Spleen (tissue), 13 donors: ENCODE measurements at places on chromosomes 4 and X. TPM values are rescaled to one million over a fixed set of nuclear protein-coding genes. Genes with fewer than 3 reads are reported as not detected.

DNA sequence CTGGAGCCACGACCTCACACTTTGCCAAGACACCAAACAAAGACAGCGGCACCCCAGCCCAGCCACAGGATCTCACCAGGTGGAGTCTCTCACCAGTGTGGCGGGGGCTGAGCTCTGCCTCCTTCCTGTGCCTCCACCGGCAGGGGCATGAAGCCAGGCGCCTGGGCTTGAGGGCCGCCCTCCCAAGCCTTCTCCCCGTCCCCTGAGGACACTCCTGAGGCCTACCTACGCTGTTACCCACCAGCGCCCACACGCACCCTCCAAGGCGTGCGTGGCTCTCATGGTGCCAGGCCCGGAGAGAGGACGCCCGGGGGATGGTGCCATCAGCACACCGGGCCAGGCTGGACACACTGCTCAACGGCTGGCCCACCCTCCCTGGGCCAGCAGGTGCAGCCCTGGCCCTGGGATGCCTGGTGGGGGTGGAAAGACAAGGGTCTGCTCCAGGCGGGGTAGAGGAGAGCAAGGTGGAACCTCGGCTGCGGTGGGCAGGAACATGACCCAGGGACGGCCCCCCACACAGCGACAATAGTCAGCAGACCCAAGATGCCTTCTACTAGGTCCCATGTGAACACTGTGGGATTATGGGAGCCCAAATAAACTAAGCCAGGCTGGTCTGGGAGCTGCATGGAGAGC lies 22.1 kb downstream of the NELFA start:
- DNase-seq, result peak; percentile 71

DNA sequence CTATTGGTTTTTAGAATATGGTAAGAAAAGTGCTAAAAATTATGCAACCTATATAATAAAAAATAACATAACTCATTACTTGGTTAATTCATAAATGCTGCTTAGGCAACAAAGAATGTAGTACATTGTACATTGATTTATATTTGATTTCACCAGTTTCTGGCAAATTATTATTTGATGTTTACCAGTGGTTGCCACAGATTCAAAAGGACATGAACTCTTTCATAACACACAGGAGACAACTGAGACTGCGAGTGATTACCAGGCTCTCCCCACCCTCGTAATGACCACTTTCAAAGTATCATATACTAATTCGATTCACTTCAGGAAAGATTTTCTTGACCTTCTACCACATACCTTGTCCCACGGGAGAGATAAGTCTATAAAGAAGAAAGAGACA lies 158.5 kb downstream of the NR3C2 start:
- DNase-seq, result no peak

- DNase-seq, result no peak
Measured at GRCh38 chrX:13520351-13520750, 49.0 kb upstream of the EGFL6 start.

GRCh38 chr4:14560577-14560976 lies 441.7 kb upstream of the CPEB2 start:
- DNase-seq, result no peak

- no peak for DNase-seq
Measured at GRCh38 chrX:68895341-68895755, 66.5 kb downstream of the EFNB1 start.

DNA sequence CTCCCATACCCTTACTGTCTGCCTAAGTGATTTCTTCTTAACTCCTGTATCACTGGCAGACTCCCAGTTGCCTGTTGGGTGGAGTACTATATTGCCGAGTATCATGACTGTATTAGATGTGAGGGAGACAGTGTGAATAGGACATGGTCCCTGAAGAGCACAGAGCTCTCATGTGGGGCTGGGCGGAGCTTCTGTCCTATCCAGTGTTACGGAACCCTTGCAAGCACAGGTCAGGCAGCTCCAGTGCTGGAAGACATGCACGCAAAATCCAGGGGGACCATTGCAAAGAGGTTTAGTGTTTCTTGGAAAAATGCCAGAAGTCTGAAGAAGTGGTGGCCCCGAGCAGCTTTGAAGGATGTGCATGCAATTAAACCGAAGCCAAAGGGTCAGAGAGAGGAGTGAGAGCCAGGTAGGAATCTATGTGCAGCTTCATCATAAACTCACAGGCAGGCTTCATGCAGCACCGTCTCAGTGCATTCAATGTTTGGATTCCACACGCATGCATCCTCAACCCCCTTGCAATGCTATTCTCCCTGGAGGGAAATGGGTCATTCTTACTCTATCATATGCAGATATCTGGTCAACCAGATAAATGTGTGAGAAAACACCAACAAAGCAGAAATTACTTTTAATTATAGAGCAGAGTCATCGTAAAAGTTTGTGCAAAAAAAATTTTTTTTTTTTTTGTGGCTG lies 49.7 kb upstream of the DHRSX start:
- DNase-seq, result no peak

- DNase-seq, result no peak
Measured at GRCh38 chr4:8013976-8014726, 74.5 kb upstream of the AFAP1 start.

DNA sequence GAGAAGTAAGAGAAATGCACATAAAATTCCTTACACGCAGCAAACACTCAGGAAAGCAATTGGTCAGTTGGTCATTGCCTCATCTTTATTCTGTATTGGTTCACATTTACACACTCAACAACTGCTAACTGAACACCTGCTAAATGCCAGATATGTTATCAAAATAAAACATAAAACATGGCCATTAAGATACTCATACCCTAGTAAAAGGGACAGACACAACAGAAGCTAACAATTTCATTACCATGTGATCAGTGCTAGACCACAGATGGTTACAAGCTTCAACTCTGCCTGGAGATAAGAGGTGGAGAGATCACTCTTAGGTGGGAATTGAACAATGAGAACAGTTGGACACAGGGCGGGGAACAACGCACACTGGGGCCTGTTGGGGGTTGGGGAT lies 26.2 kb downstream of the TEC start:
- no peak for DNase-seq

- no peak for DNase-seq
Measured at GRCh38 chr4:98490251-98490650, 168.2 kb downstream of the TSPAN5 start.

- no peak for DNase-seq
Measured at GRCh38 chrX:78886550-78886949, 58.6 kb upstream of the P2RY10 start.

- no peak for DNase-seq
Measured at GRCh38 chrX:72478351-72478750, 94.3 kb downstream of the HDAC8 start.

- DNase-seq, result no peak
Measured at GRCh38 chr4:183631577-183632198, 27.3 kb downstream of the RWDD4 start.

GRCh38 chrX:54786967-54787366 lies 11.1 kb downstream of the ITIH6 start:
- no peak for DNase-seq

GRCh38 chr4:12723849-12724447 lies 760.2 kb downstream of the RAB28 start:
- no peak for DNase-seq

- no peak for DNase-seq
Measured at GRCh38 chrX:153526042-153526441, 8.6 kb downstream of the ATP2B3 start.

- DNase-seq, result no peak
Measured at GRCh38 chrX:105120463-105120862, 100.0 kb downstream of the TEX13A start.

- DNase-seq, result no peak
Measured at GRCh38 chr4:147546349-147546748, 65.5 kb downstream of the EDNRA start.

GRCh38 chr4:114349543-114350175 lies 248.9 kb upstream of the UGT8 start:
- DNase-seq, result no peak

- DNase-seq, result no peak
Measured at GRCh38 chr4:79597266-79597665, 189.2 kb upstream of the GK2 start.

- DNase-seq, result no peak
Measured at GRCh38 chr4:174156239-174156826, 127.1 kb downstream of the FBXO8 start.

DNA sequence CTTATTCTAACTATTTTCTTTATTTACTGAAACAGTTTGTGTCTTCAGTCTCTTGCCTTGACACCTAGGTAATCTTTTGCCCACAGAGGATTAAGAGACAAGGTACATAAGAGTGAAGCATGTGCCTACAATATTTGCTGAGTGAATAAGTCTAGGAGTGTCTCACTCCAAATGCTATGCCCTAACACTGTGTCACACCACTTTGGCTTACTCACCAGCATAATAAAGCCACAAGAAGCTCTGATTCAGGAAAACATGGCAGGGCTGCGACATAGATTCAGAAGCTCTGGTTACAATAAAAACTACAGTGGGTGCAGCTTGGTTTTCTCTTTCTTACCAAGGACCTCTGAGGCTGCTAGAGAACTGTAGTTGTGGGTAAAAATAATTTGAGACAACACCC lies 127.1 kb downstream of the RBM46 start:
- DNase-seq, result no peak

GRCh38 chrX:46447384-46447783 lies 97.8 kb downstream of the ZNF674 start:
- peak; percentile 74 for DNase-seq

GRCh38 chrX:9560219-9560618 lies 95.4 kb downstream of the TBL1X start:
- DNase-seq, result no peak

DNA sequence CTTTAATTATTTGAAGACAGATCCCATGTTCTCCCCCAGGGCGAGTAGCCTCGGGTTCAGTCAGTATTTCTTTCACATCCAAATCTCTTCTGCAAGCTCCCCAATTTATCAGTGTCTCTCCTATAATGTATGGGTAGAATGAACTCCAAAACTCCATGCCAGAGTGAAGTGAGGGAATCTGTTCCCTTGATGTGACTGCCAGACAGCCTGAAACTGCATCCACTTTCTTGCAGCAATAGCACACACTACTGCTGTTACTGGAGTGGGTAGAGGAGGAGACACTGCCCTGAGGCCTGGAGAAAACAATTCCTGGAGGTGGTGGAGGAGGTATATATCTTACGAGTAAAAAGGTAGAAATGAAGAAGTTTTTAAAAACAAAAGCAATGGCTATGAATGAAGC lies 11.0 kb downstream of the LNX1 start:
- no peak for DNase-seq

DNA sequence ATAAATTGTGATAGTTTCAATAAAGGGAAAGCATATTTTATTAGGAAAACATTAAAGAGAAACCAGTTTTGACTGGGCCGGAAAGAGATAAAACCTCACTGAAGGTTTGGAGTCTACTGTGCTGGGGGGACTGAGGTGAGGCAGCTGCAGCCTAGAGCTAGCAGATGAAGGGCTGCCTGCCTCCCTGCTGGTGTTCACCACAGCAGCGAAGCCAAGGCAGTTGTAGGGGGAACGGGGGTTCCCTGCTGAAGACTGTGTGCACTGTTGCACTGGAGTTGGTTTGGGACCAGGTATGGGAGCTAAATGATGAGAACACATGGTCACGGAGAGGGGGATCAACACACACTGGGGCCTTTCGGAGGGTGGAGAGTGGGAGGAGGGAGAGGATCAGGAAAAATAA lies 546.5 kb upstream of the SMIM31 start:
- no peak for DNase-seq

DNA sequence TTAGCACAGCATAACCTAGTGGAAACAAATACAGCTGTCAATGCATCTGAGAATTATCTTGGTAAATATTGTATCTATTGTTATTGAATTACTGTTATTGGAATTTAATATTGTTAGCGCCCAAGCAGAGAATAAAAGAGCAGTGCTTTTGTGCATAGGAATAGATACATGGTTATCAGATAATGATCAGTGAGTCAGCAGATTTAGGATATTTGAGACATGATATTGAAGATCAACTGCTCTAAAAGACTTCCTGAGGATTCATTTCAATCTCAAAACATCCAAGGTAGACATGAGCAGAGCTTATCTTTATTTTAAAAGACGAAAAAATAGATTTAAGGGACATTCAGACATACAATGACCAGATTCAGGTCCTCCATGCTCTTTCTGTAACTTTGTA lies 10.6 kb upstream of the H2AZ1 start:
- no peak for DNase-seq

SLC6A14 gene
- polyA plus RNA-seq, result 0.02 TPM

CACNA1F gene
- polyA plus RNA-seq, result 0.67 TPM

GRIA3 gene
- polyA plus RNA-seq, result 0.20 TPM

FAM9B gene
- polyA plus RNA-seq, result not detected

RBM46 gene
- 0.04 TPM for polyA plus RNA-seq

MFAP3L gene
- 0.50 TPM for polyA plus RNA-seq

RBM47 gene
- 12.8 TPM for polyA plus RNA-seq

TRMT44 gene
- 5.7 TPM for polyA plus RNA-seq

CFP gene
- 85.8 TPM for polyA plus RNA-seq

DMRTC1 gene
- 0.41 TPM for polyA plus RNA-seq

NHSL2 gene
- polyA plus RNA-seq, result 0.41 TPM

LRP2BP gene
- 0.48 TPM for polyA plus RNA-seq

SATL1 gene
- not detected for polyA plus RNA-seq

LARP7 gene
- polyA plus RNA-seq, result 45.7 TPM

DMD gene
- 1.7 TPM for polyA plus RNA-seq

UTP14A gene
- 12.3 TPM for polyA plus RNA-seq

GLUD2 gene
- polyA plus RNA-seq, result 0.10 TPM

BANK1 gene
- polyA plus RNA-seq, result 155 TPM

TRAM1L1 gene
- polyA plus RNA-seq, result 0.32 TPM

DCAF12L1 gene
- polyA plus RNA-seq, result 0.24 TPM

SLIT2 gene
- polyA plus RNA-seq, result 1.6 TPM
